ENCODE measurements at places on chromosomes 5 and 9.

GRCh38 chr9:503326-503725 lies 288.7 kb downstream of the DOCK8 start:
- DNase-seq: no peak

DNA sequence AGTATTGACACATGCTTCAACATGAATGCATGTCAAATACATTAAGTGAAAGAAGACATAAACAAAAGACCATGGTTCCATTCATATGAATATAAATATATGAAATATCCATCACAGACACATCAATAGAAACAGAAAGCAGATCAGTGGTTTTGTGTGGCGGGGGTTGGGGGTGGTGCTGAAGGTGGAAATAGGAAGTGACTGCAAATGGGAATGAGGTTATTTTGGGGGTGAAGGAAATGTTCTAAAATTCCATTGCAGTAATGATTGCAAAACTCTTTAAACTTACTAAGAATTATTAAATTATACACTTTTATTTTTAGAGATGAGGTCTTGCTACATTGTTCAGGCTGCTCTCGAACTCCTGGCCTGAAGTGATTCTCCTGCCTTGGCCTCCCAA lies 28.7 kb downstream of the TAF1L start:
- no peak for DNase-seq

- DNase-seq: no peak
Observed at GRCh38 chr9:107261106-107261505, 22.0 kb upstream of the RAD23B start.

- DNase-seq: peak; percentile 79
Observed at GRCh38 chr5:59608745-59609144, 284.8 kb downstream of the PDE4D start.

GRCh38 chr5:74686962-74687751 lies 2.1 kb downstream of the HEXB start:
- DNase-seq: no peak

GRCh38 chr9:124062172-124062571 lies 50.6 kb downstream of the LHX2 start:
- DNase-seq: no peak

- DNase-seq: no peak
Observed at GRCh38 chr5:13804336-13804735, 140.2 kb downstream of the DNAH5 start.

DNA sequence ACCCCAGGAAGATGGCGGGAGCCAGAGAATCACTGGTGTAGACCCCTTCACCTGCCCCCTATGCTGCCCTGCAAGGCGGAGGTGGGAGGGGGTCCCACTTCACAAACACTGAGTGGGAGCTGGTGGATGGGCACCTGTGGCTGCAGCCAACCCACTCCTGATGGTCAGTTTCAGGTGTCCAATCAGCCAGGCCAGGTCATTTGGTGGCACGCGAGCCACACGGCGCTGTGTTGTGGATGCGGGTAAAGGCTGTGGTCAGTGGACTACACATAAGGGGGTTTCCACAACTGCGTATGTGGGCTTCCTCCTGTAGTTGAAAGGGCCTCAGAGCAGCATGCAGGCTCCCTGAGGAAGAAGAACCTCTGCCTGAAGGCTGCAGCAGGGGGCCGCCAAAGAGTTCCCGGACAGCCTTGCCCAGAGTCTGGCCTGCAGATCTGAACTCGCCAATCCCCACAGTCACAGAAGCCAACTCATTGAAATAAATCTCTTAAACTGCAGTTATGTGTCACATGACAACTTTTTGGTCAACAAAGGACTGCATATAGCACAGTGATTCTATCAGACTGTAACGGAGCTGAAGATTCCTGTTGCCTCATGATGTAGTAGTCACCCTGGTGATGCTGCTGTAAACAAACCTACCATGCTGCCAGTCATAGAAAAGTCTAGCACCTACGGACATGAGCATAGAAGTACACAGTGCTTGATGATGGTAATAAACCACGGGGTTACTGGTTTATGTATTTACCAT lies 284.7 kb upstream of the IRX2 start:
- no peak for DNase-seq

- DNase-seq: peak; percentile 27
Observed at GRCh38 chr9:81620002-81620390, 69.4 kb downstream of the TLE1 start.

GRCh38 chr9:89204801-89205200 lies 26.2 kb upstream of the SHC3 start:
- DNase-seq: no peak

- no peak for DNase-seq
Observed at GRCh38 chr9:93958819-93959682, 3.9 kb upstream of the BARX1 start.

GRCh38 chr5:132156413-132156812 lies 71.2 kb downstream of the P4HA2 start:
- no peak for DNase-seq

DNA sequence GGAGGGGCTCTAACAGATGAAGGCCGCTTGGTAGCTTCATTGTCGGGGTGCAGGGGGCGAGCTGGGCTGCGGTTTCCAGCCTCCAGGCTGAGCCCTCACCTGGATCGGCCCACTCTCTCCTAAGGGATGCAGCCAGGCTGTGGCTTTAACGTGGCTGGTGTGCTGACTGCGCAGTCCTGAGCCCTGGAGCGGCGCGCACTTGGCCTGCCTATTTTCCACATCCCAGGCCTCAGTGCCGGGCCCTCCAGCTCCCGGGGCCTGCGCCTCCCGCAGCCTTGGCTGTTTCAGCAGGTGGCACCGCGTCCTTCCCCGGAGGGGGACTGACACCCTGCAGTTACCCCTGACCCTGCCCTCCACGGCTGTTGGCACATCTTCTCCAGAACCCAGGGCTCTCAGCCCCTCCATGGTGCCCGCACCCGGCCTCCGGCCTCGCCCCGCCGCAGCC lies 1.4 kb downstream of the RNU6ATAC start:
- DNase-seq: no peak

GRCh38 chr5:118439831-118440230 lies 548.5 kb downstream of the DTWD2 start:
- DNase-seq: no peak

GRCh38 chr5:23629396-23629795 lies 122.0 kb downstream of the PRDM9 start:
- no peak for DNase-seq

GRCh38 chr9:5518171-5518936 lies 8.0 kb downstream of the PDCD1LG2 start:
- peak; percentile 40 for DNase-seq

- DNase-seq: no peak
Observed at GRCh38 chr9:92986176-92987119, 39.1 kb downstream of the FGD3 start.

DNA sequence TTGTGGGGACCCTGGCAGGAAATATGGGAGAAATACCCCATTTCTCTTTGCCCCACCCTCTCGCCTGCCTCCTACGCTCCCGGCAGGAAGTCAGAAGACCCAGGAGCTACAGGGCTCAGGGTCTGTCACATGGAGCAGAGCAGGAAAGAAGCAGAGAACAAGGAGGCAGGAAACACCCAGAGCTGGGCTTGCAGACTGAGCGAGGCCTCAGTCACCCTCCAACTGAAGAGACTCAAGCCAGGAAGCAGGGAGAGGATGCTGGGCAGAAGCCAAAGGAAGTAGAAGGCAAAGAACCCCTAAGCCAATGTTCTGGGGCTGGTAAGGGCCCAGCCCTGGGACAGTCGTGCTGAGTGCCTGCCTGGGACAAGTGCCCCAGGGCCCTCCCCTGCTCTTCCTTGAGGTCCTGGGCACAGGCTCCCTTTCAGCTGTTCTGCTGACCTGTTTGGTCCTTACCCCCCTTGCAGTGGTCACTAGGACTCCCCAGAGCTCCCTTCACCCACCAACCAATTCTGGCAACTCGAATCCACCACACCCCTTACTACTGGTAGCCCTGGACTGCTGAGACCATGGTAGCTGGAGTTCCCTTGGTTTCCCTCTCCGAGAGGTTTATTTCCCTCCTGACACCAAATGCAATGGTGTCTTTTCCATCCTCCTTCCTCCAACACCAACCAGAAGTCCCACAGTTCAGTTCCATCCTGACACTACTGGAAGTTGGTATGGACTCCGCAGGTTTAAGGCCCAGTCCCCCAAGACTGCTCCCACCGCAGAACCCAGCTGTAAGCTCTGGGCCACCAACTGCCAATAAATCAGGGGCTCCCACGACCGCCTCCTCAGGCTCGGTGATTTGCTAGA lies 157.5 kb downstream of the COL23A1 start:
- no peak for DNase-seq

DNA sequence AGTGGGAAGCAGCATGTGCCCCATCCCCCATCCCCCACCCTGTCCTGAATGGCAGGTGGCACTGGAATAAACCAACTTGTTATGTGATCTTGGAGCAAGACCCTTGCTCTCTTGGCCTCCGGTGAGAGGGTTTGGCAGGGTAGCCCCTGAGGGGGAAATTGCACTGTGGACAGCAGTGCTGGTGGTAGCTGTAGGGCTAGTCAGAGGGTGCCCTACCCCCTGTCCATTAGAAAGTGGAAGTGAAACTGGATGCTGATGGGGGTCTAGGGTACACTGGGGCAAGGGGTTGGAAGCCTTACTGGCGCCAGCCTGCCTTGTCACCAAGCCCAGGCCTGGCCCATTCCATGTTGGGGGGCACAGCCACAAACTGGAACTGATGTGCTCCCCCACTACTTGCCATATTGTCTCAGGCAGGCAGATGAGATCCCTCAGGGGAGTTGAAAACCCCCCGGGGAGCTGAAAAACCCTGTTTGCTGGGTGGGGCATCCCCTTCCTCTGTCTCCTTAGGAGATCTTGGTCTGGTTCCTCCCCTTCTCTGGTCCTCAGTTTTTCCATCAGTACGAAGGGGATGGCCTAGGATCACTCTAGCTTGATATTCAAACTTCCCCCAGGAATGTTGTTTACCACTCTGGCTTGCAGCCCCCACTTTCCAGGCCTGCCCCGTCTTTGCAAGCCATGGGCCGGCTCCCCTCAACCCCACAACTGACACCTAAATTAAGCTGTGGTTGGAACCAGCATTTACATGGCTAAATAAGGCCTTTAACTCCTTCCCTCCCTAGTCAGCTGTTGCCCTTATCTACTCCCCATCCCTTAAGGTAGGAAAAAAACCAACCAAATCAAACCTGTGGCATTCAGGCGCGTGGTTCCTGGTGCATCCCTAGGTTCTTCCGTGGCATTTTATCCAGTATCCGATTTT lies 14.4 kb upstream of the SYNPO start:
- no peak for DNase-seq

DNA sequence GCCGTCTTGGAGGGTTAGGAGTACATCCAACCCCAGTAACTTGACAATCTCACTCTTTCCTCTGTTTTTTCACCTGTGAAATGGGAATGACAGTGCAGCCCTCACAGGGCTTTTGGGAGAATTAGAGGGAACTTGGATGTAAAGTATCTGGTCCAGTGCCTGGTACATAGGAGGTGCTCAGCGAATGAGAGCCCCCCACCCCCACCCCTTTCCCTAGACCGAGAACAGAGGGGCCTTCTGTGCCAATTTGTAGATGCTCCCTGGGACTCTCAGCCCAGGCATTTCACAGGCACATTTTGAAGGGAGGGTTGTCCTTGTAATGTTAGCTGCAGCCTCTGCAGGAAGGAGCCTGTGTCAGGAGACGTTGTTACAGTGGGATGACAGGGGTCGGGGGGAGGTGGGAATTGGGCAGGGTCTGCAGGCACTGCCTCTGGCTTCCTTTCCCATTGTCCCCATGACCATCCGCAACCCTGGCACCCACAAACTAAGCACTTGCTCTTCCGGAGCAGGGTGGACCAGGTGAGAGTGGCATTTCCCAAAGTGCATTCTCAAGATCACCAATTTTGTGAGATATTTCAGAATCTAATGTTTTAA lies 47.0 kb downstream of the AMBP start:
- no peak for DNase-seq

DNA sequence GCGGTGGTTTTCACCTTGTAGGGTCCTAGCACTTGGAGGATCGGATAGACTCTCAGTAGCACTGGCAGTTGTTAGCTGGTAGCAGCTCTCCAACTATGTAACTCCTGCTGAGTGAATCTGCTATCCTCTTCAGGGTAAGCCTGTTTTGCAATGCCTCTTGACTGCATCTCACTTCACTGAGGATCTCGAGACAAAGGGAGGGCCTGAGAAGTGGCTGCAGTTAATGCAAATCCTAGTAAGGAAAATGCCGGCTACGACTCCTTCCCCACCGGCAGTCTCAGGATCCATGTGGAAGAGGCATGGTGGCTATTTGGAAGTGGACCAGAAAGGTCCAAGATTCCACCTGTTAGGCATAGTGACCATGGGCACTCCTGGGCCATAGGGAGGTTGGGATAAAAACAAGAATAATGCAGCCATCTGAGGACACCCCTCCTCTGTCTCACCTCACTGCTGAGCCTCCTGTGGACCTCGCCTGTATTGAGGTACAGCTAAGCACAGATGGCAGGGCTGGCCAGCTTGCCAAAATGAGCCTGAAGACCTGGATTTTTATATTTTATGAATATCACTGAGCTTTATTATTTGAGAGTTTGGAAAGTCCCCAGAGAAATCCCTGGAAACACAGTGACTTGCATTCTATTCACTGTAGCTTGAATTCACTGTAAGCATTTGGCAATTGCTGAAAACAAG lies 146.0 kb downstream of the LIFR start:
- DNase-seq: no peak

- DNase-seq: no peak
Observed at GRCh38 chr5:78626009-78626571, 22.5 kb downstream of the LHFPL2 start.

GRCh38 chr9:116506685-116507084 lies 180.4 kb upstream of the TRIM32 start:
- DNase-seq: no peak

DNA sequence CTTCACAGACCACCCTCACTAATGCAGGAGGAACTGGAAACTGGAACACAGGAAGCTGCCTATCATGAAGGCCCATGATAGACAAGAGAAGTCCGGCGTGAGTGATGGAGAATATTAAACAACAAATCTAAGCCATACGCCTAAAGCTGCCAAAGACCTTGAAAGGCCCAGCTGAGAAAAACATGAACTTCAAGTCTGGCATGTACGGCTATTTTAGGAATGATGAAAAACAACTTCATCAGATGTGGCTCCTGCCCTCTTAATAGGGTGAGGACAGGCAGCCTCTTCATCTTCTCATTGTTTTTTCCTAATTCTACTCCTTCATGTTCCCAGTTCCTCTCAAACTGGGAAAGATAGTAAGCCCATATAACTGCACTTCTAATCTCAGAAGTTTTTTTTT lies 20.3 kb downstream of the FBP1 start:
- DNase-seq: no peak

DNA sequence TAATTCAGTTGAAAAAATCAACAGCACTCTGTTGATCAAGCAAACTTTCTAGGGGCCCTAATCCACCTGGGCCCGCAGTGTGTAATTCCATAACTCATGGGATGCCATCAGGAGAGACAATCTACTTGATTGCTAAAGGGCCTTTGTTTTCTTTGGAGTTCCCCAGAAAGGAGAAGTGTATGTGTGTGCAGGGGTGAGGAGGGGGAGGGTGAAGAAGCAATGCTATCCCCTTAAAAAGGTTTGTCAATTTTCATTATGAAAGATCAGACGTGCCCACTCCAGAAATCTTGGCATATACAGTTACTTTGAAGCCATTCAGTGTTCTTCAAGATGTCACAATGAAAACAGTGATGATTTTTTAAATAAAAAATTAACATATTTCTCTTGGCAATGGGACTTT lies 6.2 kb downstream of the PARP8 start:
- DNase-seq: no peak
